Fibroblast of skin of left quadriceps (primary cell): ENCODE measurements at places on chromosomes 2 and 18.

DNA sequence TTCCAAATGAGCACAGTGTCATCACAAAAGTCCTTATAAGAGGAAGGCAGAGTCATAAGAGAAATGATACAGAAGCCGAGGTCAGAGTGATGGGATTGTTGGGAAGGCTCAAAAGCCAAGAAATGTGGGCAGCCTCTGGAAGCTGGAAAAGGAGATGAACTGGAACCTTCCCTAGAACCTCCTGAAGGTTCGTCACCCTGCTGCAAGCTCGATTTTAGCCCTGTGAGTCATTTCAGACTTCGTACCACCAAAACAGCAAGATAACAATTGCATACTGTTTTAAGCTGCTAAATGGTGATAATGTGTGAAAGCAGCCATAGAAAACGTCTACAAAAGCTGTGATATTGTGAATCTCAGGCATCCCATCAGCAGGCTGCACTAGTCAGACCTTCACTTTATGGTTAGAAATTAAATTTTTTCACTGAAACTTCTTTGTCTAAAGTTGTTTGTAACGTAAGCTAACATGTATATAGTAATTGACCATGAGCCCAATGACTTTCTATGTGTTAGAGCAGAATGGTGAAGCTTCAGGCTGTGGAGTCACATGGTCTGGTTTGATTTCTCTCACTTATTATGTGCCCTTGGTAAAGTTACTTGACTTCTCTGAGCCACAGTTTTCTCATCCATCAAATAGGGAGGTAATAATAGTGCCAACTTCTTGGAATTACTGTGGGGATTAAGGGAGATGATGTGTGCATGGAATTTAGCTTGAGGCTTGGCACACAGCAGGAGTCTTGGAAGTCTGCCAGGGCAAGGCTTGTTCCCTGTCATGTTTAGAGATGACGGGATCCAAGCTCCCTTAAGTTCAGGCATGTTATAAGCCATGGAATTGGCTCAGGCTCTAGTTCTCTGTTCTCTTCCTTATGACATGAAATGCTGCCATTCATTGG lies 132.0 kb upstream of the CCDC195 start:
- DNase-seq, result peak; percentile 61

DNA sequence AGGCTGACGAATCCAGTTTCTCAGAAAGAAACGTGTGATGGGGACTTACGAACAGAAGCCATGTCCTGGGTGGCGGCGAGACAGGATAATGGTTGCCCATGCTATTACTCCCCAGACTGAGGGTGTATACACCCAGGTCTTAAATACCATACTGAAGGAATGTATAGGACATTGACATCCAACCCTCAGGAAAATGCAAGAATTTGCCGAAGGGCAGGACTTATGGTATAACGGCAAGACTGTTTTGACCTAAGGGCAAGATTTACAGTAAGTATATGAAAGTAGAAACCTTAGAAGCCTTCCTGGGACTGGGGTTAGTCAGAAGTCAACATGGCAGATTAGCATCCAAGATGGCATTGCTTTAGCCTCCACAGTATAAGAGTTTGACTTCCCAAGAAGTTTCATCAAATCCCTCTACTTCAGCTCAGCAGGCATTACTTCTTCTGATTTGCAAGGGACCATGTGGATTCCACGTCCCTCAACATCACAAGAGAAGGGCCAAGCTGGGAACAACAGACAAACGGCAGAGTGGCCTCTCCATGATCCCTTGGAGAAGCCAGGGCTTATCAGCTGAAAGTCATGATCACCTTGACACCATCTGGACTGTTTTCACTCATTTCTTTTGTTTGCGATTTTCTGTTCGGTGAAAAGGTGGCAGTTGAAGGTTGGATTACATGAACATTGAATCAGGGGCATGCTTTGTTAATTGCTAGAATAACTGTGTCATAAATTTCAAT lies 21.1 kb downstream of the ST3GAL5 start:
- DNase-seq, result no peak

DNA sequence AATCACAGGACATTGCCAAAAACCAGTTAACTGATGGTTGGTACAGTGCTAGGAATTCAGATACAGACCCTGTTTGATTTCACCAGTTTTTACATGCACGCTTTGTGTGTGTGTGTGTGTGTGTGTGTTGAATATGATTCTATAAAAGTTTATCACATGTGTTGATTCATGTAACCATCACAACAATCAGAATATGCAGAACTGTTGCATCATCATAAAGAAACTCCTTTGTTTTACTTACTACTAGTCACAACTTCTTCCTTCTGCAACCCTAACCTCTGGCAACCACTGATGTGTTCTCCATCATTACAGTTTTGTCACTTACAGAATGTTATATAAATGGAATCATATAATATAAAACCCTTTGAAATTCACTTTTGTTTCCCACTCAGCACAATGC lies 144.8 kb upstream of the CYP26B1 start:
- DNase-seq, result no peak

DNA sequence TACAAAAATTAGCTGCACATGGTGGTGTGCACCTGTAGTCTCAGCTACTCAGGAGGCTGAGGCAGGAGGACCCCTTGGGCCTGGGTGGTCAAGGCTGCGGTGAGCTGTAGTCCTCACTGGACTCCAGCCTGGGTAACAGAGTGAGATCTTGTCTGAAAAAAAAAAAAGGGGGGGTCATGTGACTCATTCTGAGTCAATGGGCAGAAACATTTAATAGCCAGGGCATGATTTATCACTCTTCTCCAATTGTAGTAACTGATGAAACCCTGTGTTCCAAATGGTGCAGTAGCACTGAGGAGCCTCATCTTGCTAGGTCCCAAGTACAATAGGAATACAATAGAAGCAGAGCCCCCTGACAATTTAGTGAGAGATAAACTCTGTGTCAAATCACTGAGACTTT lies 78.9 kb upstream of the CCDC68 start:
- DNase-seq, result no peak

GRCh38 chr18:22558945-22559385 lies 141.2 kb upstream of the CTAGE1 start:
- no peak for DNase-seq

GRCh38 chr2:116819355-116819754 lies 995.1 kb upstream of the DDX18 start:
- no peak for DNase-seq

DNA sequence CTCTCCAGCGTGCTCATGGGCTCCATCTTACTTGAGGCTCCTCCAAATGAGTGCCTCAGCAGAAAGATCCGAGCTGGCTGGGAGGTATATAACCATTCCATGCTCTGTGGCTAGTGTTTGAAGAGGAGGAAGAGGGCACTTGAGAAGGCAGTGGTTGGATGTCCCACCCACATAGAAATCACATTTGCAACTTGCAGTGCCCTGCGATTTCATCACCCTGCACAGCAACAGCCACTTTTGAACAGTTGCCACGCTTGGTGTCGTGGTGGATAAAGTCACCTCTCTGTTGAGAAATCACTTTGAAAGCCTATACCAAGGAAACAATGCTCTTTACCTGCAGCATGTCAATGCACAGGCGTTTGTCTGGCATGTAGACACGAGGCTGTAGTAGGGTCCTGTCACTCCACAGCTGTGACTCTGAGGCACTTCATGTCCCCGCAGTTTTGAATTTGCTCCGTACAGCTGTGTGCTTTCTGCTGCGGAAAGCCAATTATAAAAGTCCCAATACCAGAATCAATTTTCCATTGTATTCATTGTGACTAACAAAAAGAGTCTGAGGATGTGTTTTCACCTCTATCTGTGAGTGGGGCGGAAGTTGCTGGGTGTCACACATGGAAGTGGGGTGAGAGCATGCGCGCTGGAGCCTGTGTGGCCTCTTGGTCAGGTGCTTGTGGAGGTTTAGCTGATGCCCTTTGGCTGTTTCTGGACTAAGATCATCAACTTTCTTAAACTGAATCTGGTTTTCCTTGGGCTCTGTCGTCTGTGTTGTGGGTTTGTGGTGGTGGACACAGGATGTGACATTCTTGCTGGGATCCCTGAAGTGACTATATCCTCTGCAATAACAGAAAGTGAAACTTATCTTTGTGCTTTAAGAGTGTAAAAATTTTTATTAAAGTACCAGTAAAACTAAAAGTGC lies 2.8 kb downstream of the CNDP2 start:
- DNase-seq, result no peak

GRCh38 chr2:42317945-42318344 lies 43.1 kb downstream of the COX7A2L start:
- DNase-seq, result no peak

DNA sequence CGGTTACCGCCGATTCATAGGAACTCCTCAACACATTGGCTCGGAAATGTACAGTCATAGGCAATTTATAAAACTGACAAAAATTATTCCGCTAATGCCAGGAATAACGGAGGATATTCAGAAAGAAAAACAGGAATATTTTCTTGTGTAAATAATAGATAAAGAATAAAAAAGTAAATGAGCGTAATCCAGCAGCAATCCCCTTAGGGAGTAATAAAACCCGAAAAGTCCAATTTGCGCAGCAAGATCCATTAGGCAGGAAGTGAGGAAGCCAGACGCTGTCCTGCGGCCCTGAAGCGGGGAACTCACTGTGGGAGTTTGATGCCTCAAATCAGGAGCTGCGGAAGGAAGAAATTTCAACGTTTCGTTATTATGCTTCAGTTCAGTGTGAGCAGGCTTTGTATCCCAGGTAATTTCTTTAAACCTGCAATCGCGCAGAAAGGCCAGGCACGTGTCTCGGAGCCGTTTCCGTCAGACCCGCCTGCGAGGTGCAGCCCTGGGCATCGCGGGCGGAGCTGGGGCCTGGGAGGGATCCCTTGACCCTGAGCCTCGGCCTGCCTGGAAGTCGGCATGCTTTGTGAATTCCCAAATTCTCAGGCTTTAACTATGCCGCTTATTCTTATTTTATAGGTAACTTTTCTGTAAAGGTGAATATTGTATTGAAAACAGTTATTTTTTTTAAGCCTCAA lies 180.9 kb upstream of the ALKAL2 start:
- DNase-seq, result no peak

GRCh38 chr2:11129598-11130449 lies 25.4 kb upstream of the SLC66A3 start:
- no peak for DNase-seq

DNA sequence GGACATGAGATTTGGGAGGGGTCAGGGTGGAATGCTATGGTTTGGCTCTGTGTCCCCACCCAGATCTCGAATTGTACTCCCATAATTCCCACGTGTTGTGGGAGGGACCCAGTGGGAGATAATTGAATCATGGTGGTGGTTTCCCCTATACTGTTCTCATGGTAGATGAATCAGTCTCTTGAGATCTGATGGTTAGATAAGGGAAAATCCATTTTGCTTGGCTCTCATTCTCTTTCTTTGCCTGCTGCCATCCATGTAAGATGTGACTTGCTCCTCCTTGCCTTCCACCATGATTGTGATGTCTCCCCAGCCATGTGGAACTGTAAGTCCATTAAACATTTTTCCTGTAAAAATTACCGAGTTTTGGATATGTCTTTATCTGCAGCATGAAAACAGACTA lies 80.9 kb upstream of the GALNT5 start:
- no peak for DNase-seq

- peak; percentile 50 for DNase-seq
Observed at GRCh38 chr18:63162271-63163014, 157.1 kb downstream of the BCL2 start.

DNA sequence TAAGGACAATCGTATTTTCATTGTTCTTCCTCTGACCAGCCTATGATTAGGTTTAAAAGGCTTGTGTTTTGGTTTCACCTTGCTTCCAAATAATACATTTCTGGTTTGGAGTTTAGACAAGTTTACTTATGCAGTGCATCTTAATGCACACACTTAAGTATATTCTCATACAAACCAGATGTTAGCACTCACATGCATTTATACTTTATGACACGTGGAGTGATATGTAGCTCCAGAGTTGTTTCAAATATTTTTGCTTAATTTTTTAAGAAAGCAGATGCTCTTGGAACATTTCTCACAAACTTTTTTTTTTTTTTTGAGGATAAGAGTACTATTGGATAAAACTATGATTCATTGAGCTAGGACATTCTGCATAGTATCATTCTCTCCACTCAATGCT lies 109.9 kb downstream of the PDE1A start:
- no peak for DNase-seq

GRCh38 chr18:49625021-49625691 lies 63.3 kb downstream of the LIPG start:
- DNase-seq, result no peak

DNA sequence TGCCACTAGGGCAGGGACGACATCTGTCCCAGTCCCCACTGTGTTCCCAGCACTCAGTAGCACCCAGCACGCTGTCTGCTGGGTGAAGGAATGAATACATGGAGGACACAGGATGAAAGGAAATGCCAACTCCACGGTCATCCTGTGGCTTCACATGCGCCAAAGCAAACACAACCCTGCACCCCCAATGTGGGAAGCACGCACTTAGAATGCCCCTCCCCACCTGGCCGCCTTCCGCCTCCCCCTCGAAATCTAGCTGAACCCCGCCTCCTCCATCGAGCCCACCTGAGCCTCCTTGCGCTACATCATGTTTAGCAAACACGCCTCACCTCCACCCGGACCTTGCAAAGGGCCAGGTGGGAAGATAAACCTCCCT lies 33.9 kb downstream of the ADCY3 start:
- no peak for DNase-seq

DNA sequence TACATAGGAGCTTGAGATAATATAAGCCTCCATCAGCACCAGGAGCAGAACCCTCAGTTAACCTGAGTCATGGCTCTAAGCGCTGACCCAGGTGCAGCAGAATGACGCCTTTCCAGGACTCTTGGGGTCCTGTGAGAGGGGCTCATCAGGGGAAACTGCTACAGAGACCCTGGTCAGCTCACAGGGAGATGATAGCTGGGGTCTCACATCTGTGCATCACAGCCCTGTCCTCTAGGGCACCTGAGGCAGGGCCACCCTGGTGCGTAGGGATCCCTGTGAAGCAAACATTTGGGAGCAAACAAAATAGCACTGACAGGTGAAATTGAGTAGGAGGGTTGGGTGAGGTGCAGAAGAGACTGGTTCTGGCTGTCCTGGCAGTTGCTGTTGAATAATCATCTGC lies 219.2 kb downstream of the SH3RF3 start:
- DNase-seq, result no peak

- DNase-seq, result no peak
Observed at GRCh38 chr2:28544036-28544346, 48.1 kb downstream of the PLB1 start.

- no peak for DNase-seq
Observed at GRCh38 chr2:4340536-4340935, 637.2 kb downstream of the DCDC2C start.

DNA sequence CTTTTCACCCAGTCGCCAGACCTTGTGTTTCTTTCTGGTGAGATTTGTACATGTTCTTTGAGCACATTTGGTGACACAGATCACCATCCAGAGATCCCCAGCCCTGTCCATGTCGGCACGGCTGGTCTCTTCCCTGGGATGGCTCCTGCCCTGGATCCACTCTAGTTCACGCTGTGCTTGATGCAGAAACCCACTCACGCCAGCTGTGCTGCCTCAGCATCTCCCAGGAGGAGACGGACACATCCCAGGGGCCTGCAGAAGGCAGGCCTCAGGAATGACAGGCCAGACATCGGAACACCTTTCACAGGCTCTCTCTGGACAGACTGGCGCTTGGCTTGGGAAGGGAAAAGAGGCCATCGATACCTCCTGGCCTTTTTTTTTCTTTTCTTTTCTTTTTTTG lies 203.6 kb downstream of the ACKR3 start:
- no peak for DNase-seq
